ENCODE measurements at places on chromosomes 3 and 15.

- DNase-seq: no peak
Observed at GRCh38 chr15:39331584-39331983, 249.3 kb upstream of the THBS1 start.

- peak; percentile 45 for DNase-seq
Observed at GRCh38 chr3:120909602-120909878, 1.5 kb downstream of the STXBP5L start.

- DNase-seq: no peak
Observed at GRCh38 chr15:52361494-52361893, 65.9 kb upstream of the MYO5C start.

DNA sequence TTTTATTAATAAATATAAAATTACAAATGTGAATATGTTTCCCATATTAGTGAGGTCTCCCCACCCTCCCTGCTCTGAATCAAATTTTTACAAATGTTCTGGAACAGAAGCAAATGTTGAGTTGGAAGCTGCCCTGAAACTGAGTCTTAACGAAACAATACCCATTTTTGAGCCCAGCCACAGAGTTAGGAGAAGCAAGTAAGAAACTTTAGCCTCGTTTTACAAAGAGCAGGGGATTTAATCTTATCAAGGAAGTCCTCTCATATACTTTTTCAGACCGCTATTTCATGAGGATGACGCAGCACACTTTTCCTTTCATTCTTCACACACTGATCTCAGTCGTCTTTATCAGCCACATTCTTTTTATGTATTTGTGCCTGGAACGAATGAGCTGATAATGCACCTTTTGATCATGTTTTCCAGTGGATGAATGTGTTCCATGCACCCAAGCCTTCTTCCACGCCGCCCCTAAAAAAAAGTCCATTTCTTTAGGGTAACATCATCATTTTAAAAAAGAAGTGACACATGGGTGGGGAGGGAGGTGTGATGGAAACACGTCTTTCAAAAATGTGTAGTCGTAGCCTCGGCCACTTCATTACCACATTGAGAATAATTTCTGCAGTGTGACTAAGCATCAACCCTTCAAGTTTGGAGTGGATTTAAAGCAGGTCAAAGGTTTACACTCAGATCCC is 48.1 kb downstream of the SETMAR start:
- no peak for DNase-seq

- DNase-seq: no peak
Observed at GRCh38 chr3:44842376-44842775, 19.3 kb upstream of the TMEM42 start.

- DNase-seq: no peak
Observed at GRCh38 chr15:98063315-98063714, 102.8 kb downstream of the ARRDC4 start.

DNA sequence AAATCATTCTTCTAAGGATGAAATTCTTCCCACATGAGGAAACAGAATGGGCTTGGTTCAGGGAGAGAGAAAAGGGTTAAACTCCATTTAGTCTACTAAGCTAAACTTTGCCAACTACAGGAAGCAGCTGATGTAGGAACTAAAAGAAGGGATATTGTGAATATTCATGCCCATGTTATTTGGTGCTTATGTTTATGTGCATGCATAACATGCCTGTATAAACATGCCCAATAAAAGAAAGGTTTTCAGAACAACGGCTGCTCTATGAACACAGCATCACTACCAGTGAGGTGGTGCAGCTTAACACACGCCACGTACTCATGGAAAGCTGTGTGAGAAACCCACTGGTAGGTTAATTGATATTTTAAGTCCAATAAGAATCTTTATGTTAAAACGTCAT is 59.4 kb upstream of the VGLL4 start:
- no peak for DNase-seq

DNA sequence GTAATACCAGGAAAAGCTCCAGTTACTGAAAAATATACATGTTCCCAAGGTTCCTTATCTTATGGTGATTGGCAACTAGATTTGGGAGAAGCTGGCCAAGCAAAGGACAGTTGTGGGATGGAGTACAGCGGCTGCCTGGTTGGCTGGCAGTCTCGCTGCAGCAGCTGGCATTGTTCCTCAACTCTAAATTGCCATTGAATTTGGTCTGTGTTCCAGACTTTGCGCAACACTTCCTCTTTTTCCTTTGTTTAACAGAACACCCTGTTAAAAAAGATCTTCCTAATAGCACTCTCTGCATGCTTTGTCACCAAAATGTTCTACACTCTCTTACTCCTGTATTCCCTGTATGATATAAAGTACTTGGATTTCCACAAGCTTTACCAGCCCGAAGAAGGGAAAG is 420.6 kb upstream of the RBMS3 start:
- DNase-seq: no peak

DNA sequence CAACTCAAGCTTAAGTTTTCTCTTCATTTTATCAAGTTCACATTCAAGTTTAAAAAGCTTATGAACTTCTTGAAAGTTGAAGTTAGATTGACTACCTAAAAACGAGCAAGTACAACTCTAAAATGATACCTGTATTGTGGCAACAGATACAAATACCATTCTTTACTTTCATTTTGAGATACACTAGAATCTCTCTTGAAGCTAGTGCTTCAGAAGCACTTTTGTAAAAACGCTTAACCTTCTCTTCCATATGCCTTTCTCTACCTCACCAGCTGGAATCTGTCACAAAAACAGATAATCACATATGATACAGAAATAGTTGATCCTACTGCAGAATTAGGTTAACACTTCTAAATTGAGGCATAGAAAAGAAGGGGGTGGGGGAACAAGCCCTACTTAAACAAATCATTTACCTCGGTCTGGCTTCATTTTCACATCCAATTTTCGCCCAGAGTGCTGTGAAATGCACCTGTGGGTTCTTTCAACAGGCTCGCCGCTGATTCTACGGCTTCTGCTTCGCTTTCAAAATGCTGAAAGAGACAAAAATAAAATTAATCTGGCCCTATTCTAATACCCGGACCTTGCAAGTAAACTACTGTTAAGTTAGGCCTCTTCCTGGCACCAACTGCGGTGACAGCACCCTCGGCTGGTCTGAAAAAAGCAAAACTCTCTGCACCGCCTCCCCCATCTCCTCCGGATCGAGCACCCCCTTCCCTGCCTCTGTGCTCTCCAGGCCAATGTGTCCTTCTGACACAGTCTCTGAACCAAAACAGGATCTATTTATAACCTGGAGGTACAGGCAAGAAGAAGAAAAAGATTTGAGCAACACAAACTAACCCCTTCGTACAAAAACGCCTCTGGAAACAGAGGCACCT is 1.4 kb downstream of the ATOSA start:
- DNase-seq: peak; percentile 56

DNA sequence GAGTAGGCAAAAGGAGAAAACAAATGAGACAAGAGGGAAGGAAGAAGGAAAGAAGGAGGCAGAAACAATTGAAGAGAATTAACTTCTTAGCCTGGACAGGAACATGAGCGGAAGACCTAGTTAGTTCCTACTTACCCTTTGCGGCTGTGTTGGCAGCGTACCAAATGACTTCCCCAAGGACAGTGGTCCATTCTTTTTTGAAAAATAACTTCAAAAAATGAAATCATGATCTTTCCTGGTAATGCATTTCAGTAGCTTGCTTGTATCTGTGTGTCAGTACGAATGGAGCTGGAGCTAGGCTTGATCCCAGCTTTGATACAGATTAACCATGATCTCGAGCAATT is 41.5 kb upstream of the CFAP161 start:
- DNase-seq: no peak

GRCh38 chr3:56355570-56356185 is 112.6 kb downstream of the ERC2 start:
- DNase-seq: no peak

- no peak for DNase-seq
Observed at GRCh38 chr15:47917881-47918280, 200.6 kb downstream of the SEMA6D start.

DNA sequence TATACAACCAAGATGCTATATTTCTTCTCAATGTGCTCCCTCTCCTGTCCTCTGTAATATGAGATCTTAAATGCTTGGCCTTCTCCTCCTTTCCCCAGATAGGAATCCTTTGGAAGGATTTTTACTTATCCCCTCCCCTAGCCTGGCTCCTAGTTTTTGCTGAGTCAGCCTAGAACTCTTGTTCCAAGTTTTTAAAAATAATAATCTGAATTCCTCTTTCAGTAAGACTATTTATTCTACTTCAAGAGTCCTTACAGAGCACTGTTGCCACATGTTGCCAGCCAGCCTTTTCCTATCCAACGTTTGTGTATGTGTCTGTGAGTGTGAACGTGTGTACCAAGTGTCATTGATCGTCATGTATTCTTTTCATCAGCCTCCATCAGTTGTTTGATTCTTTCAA is 11.0 kb upstream of the KCNMB2 start:
- no peak for DNase-seq

GRCh38 chr3:160780245-160780644 is 24.2 kb downstream of the PPM1L start:
- no peak for DNase-seq

DNA sequence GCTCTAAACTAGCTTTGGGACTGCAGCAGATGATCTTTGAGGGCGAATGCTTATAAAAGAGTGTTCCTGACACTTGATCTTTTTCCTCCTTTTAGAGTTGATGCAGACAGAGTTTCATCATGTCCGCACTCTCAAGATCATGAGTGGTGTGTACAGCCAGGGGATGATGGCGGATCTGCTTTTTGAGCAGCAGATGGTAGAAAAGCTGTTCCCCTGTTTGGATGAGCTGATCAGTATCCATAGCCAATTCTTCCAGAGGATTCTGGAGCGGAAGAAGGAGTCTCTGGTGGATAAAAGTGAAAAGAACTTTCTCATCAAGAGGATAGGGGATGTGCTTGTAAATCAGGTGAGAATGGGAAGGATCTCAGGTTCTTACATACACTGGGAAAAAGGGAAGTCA is 75.7 kb downstream of the KLHL25 start:
- DNase-seq: no peak

DNA sequence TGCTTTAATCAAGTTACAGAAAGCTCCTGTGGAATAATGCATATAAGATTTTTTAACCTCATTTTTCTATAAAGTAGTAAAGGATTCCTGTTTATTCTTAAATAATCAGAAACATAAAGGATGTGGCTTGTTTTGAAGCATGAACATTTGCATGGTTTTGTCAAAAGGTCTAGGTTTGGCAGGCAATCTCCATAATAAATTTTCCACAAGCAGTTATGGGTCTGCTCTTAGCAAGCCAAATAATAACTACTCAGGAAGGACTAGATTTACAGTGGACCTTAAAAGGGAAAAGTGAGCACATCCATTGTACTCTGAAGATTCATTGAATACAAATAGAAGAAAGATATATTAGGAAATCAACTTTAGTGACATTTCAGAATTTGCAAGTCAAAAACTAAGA is 407.3 kb upstream of the CBLB start:
- no peak for DNase-seq

DNA sequence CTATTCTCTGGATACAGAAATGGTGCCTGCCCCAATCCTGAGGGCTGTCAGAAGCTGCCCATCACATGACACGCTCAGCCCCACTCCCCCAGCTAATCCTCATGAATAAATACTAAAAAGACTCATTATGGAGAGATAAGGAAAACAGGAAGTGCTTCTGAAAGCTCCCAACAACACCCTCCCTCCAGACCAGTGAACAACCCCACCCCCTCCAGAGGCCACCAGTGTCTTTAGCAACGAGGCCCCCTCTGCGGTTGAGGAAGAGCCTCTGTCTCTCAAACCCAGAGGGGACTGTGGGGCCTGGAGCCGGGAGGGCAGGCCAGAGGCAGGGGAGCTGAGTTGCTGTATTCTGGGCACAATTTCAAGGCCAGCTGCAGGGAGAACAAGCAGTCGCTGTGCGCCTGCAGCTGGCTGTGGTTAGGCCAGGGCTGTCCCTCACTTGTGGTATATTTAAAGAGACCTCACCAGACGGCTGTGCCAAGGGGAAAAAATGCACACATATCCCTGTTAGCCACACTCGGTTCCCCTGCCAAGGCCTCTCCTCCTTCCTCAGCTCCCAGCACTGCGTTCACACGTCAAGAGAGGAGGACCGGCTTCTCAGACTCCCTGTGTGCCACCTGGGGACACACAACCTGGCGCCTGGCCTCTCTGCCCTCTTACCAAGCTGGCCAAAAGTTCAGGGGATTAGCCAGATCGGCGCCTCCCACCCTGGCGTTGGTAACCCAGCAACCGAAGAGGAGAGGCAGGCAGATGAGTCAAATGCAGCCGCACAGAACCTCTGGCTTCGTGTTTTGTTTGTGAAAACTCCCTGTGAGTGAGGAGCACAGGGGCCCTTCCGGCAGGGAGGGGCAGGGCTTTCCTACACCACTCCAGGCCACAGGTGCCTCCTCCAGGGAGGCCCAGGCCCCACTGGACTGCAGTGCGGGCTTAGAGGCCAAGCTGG is 101.2 kb upstream of the ETV5 start:
- no peak for DNase-seq

- peak; percentile 7 for DNase-seq
Observed at GRCh38 chr3:168091941-168092340, 3.8 kb downstream of the GOLIM4 start.

DNA sequence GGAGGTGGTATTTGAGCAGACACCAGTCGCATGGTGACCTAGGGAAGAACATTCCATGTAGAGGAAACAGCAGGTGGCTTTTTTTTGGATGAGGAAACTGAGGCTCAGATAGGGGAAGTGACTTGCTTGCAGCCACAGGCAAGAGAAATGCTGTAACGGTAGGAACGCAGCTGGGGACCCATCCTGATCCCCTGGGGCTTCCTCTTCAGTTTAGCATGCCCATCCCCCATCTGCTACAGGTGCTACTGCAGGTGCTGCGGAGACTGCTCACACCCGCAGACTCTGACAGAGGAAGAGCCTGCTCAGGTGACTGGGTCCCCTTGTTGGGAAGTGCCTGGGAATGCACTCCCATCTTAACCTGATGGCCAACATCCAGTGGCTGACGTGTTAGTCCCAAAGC is 55.4 kb upstream of the SEC13 start:
- DNase-seq: peak; percentile 17

- DNase-seq: no peak
Observed at GRCh38 chr15:68244235-68244634, 14.7 kb upstream of the CLN6 start.

DNA sequence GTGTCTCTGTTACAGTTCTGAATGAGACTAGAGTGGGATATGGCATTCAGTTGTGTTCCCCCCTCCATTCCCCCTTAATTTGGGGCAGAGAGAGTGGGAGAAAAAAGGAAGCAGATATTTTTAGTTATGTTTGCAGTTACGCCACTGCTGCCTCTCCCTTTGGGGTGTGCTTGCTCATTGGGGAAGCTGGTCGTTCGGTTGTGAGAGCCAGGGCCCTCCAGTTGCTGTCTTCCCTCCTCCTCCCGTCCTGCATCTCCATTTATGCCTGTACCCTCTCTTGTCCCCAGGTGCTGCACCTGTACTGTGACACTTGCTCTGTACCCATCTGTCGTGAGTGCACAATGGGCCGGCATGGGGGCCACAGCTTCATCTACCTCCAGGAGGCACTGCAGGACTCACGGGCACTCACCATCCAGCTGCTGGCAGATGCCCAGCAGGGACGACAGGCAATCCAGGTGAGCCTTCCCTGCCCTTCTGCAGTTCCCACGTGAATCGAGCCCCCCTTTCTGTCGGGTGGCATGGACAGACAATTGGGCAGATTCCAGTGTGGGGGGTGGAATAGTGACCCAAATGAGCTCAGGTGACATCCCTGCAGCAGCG is 55.8 kb downstream of the TRIM71 start:
- DNase-seq: no peak

GRCh38 chr3:134718726-134719125 is 67.9 kb upstream of the KY start:
- no peak for DNase-seq

Measured in NCI-H1417 (cell line).